ENCODE measurements at places on chromosomes 1 and 21.
A peak's percentile ranks its signal among the peaks of the same experiment; 100 is the strongest.

- DNase-seq: no peak
These were observed 14.2 kb upstream of the RGS4 start for GRCh38 chr1:163055005-163055404.

GRCh38 chr1:192943108-192943507 is 116.1 kb downstream of the UCHL5 start:
- DNase-seq: no peak

GRCh38 chr1:184545601-184546000 is 158.8 kb downstream of the C1orf21 start:
- DNase-seq: no peak

DNA sequence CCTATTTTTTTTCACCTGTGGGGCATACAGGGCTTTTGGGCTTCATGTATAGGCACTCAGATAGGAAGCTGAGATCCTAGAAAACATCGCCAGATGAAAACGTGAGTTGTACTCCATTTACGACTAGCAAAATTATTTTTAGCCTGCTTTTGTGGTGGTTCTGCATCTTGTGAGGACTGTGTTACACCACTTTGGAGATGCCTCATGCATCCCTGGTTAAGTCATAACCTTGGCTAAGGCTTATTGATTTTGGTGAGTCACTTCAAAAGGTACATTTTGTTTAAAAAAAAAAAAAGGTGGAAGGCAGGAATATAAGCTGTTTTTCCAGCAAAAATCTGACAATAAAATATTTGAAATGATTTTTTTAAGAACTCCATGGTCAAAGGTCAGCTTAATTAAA is 101.8 kb upstream of the OLFM3 start:
- no peak for DNase-seq

GRCh38 chr1:182200025-182200812 is 138.7 kb upstream of the ZNF648 start:
- DNase-seq: no peak

GRCh38 chr1:52927212-52928014 is at the start of gene SCP2:
Gene SCP2 (plus strand): TSS chr1:52927276. CDS start chr1:52927397, 121 bp downstream.
- DNase-seq: peak; percentile 34

- no peak for DNase-seq
These were observed 40.1 kb upstream of the FOXO6 start for GRCh38 chr1:41320895-41321676.

GRCh38 chr1:25505656-25506385 is 37.6 kb upstream of the LDLRAP1 start:
- DNase-seq: no peak

DNA sequence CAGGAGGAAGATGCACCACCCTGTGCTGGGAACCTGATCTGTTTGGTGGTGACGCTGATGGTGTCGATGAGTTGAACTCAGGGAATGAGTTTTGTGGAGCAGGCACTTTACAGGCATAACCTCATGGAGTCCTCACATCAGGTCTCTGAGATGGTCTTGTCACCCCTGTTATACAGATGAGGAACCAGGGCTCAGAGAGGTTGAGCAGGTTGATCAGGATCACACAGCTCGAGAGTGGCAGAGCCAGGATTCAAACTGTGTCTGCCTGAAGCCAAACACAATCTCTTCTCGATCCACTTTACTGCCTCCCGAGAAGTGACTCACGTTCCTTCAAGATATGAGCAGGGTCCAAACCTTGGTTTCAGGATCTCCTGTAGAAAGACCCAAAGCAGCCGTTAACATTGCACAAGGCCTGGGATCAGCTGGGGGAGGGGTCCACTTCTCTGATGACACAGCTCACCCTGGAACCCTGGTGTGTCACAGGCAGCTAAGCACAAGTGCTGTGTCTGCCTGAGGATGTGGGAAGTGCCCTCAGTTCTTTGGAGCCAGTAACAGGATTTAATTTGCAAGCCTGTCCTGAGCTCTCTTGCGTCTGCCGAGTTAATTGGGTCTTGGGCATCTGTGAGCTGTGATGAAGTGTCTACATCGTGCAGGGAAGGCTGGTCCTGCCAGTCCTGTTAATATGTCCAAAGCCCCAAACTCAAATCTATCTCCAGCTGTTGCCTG is 65.4 kb upstream of the STUM start:
- DNase-seq: no peak

DNA sequence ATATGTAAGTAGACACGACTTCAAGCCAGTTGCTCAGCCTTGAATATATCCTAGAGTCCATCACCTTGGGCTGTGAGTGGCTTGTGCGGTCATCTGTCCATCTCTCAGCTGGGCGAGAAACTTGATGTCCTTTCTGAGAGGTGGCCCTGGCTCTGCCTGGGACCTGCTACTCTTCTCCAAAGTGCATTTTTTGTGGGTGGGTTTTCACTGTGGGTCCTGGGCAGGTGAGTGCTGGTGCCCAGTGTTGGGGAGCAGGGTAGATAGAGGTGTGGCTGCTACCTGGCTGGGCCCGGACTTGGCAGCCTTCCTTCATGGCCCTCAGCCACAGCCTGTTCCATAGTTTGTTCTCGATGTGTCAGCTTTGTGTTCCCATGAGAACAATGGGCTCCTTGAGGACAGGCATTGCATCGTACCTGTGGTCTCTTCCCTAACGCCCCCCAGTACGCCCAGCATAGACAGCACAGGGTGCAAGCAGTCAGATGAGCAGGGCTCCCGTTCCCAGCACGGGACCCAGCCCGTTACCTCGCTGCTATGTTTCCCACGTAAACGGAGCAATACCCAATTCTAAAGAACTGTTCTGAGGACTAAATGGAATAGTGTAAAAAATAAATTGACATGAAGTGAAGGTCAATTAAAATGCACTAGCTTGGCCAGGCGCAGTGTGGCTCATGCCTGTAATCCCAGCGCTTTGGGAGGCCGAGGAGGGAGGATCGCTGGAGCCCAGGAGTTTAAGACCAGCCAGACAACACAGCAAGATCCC is 877 bp upstream of the SLX9 start:
- DNase-seq: no peak

GRCh38 chr1:60896701-60897363 is 185.5 kb upstream of the NFIA start:
- no peak for DNase-seq

DNA sequence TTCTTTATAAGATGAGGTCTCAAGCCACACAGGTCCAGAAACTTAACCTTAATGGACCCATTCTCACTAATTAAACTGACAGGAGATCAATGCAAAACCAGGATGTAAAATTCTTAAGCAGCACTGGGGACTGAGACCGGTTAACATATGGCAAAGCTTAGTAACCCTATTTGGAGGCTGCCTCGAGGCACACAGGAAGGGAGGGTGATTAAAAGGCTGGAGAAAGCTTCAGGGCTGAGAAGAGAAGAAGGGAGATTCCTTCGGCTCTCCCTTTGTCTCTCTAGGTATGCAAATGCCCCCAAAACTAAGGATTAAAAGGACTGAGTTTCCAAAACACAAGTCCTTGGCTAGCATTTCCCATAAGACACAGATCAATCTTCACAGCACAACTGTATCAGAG is 120.8 kb upstream of the DSCAM start:
- DNase-seq: no peak
